ENCODE measurements at places on chromosomes 7 and 10. TPM values are rescaled to one million over a fixed set of nuclear protein-coding genes. Genes with fewer than 3 reads are reported as not detected.

APBB1IP gene
- not detected for total RNA-seq

C10orf53 gene
- not detected for total RNA-seq

IL2RA gene
- total RNA-seq: not detected

MINPP1 gene
- total RNA-seq: 28.0 TPM

PDK4 gene
- total RNA-seq: not detected

C10orf95 gene
- not detected for total RNA-seq

MET gene
- total RNA-seq: 23.3 TPM

OR6V1 gene
- total RNA-seq: not detected

CRTAC1 gene
- total RNA-seq: not detected

SLC26A3 gene
- total RNA-seq: 0.08 TPM
